ENCODE measurements at places on chromosomes 7 and 10.

GRCh38 chr7:77327932-77328628 lies 88.1 kb downstream of the GSAP start:
- DNase-seq: peak; percentile 76

DNA sequence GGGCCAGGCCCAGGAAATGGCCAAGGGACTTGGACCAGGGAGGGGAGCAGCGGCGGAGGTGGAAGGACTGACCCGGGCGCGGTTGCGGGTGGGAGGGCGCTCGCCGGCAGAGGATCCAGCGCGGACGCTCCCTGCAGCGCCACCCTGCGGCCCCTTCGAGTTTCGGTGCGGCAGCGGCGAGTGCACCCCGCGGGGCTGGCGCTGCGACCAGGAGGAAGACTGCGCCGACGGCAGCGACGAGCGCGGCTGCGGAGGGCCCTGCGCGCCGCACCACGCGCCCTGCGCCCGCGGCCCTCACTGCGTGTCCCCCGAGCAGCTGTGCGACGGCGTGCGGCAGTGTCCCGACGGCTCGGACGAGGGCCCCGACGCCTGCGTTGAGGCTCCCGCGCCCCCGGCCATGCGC lies 16.8 kb upstream of the ZNF467 start:
- no peak for DNase-seq

DNA sequence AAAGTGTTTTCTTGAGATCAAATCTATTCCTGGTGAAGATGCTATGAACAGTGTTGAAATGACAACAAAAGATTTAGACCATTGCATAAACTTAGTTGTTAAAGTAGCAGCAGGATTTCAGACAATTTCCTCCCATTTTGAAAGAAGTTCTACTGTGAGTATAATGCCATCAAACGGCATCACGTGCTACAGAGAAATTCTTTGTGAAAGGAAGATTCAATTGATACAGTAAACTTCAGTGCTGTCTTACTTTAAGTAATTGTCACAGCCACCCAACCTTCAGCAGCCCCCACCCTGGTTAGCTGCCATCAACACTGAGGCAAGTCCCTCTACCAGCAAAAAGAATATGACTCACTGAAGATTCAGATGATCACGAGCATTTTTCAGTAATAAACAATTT lies 115.2 kb downstream of the TES start:
- no peak for DNase-seq

GRCh38 chr10:30853066-30853465 lies 178.6 kb downstream of the ZNF438 start:
- DNase-seq: no peak

DNA sequence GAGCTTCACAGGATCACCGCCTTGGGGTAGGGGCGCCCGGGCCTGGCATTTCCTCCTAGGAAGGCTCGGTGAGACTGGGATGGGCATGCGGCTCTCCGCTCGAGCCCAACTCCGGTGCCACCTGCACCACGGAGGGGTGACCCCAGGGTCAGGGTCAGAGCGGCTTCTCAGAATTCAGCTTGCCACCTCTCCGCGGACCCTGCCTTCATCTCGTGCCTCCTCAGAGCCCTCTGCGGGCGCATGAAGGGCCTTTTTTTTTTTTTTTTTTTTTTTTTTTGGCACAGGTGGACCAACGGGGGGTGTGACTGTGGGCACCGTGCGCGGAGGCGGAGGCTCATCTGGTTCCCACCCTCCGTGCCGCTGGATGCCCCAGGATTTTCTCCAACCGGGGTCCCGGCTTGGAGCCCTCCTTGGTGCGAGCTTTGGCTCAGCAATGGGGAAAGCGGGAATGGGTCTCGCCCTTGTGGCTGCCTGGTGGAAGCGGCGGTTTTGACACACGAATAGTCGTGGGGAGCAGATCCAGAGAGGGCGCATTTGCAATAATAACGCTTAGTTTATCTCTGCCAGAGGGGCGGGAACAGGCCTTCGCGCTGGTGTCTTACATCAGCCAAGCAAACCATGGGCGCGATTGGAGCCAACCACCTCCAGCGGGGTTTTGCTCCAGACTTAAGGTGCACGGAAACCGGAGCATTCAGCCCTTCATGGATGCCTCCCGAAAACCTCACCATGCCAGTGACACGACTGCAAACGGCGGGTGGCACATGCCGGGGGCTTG lies 5.0 kb upstream of the TNRC18 start:
- DNase-seq: peak; percentile 36

- DNase-seq: no peak
Measured at GRCh38 chr7:108408296-108408991, 47.8 kb downstream of the NRCAM start.

DNA sequence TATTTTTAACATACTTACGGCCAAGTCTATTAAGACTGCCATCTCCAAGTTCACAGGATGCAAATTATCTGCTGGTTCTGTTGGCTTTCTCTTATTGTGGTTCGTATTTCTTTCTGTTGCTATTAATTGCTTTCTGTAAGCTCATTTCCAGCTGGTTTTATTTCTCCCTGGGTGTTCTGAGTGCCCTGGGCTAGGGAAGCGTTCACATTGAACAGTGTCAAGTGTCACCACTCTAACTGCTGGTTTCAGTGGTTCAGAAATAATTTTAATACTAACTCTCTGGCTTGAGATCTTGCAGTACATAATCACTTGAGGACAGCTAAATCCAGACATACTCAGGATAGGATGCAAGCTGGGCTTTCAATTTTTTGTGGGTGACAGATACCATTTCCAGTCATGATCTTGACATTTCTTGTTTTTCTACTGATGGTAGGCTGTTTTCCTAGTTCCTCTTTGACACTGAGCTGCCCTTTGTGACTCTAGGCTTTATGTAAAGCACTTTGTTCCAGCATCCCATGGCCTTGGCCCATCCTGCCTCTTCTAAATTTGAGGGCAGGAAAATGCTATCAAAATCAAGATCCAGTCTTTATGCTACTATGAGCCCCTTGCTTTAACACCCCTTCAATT lies 117.6 kb downstream of the SNX13 start:
- no peak for DNase-seq

- no peak for DNase-seq
Measured at GRCh38 chr7:2855386-2855785, 11.3 kb upstream of the GNA12 start.

GRCh38 chr10:112938808-112939482 lies 11.1 kb upstream of the TCF7L2 start:
- no peak for DNase-seq

- no peak for DNase-seq
Measured at GRCh38 chr10:35579116-35579515, 26.0 kb upstream of the GJD4 start.

- no peak for DNase-seq
Measured at GRCh38 chr10:10385831-10386230, 631.8 kb upstream of the CELF2 start.

- no peak for DNase-seq
Measured at GRCh38 chr10:116704926-116705325, 37.4 kb downstream of the HSPA12A start.

DNA sequence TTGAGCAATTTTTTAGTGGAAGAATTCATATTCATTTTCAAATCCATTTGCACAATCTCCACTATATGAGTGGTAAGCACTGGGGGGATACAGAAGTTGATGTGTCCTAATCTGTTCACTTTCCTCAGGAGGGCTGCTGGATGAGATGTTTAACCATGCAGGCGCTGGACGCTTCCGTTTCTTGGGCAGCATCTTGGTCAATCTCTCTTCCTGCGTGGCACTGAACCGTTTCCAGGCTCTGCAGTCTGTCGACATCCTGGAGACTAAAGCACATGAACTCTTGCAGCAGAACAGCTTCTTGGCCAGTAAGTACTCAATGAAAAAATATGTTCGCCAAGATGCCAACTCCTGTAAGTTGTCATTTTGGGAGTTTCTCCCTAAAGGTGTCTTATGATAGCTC lies 179.3 kb downstream of the ABCA13 start:
- peak; percentile 54 for DNase-seq

DNA sequence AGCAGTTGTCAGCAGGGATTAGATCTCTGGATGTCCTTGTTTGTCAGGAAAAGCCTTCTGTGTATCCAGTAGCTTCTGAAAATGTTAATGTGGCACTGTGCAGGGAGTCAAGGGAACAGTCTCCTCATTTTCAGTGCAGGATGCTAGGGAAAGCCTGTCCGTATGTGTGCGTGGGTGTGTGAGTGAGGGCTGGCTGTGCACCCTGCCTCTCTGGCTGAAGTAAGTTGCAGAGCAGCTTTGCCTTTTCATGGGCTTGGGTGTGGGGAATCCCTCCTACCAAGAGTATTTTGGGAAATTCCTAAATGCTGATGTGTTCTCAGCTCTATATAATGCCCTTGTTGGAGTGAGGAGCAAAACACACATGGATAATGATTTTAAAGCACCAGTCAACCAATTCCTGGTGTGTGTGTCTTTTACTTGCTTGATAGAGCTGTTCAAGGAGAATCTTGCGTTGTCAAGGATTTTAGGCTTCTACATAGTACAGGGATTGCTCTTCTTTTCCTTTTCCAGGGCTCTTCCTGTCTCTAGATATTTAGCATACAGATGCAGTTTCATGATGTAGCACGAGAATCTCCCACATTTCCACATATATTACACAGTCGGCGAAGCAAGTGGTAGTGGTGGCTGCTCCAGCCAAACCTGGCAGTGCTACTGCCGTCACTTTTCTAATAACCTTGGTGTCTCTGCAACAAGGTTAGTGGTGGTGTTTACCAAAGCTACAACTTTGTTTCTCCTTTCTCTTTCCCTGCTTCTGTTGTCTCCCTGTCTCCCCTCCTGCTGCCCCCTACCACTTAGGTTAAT lies 92.8 kb downstream of the MCU start:
- no peak for DNase-seq

DNA sequence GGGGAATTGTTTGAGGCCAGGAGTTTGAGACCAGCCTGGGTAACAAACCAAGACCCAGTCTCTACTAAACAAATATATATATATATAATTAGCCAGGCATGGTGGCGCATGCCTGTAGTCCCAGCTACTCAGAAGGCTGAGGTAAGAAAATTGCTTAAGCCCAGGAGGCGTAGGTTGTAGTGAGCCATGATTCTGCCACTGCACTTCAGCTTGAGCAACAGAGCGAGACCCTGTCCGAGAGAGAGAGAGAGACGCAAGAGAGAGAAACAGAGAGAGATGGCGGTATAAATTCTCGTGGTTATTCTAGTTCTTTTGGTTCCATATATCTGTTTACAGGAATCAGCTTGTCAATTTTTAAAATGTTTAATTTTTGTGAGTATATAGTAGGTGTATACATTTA lies 94.0 kb downstream of the TBXAS1 start:
- no peak for DNase-seq

- DNase-seq: no peak
Measured at GRCh38 chr10:93261961-93262610, 188.4 kb downstream of the CYP26A1 start.

DNA sequence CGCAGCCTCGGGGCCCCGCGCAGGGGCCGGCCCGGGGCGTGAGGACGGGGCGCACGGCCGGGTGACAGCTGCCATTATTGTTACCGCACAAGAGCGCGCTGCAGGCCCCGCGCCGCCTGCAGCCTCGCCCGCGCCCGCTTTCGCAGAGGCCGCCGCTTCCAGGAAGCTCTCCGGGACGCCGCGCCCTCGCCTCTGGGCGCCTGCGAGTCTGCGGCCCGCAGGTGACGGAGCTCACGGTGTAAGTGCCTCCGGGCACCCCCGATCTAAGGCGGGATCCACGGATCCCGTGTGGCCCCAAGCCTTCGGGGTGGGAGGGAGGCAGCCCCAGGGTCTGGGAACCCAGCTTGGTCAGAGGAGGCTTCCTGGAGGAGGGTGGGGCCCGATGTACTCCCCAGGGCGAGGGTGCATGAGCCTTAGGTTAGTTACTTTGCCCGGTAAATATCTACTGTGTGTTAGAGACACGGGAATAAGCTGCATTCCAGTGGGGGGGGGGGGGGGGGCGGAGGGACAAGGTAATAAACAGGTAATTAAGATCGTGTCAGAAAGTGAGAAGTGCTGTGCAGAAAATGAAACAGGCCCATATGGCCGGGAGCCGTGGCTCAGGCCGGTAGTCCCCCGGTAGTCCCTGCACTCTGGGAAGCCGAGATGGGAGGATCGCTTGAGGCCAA lies 638 bp downstream of the IQCE start:
- no peak for DNase-seq

DNA sequence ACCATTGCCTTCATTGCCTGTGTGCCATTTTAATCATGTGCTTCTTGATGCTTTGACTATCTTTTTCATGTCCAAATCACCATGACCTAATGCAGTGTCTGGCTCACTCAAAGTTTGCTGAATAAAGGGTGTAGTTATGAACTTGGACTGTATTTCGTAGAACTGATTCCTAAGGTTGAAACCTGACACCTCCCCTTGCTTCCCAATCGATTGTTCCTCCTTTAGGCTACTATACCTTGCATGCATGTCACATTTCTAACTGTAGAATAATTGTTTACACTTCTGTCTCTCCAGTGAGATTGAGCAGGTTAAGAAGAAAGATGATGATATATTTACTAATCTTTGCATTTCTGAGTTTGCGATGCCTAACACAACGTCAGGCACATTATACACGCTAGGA lies 41.0 kb upstream of the CDK1 start:
- DNase-seq: no peak

- DNase-seq: no peak
Measured at GRCh38 chr7:127897704-127898454, 133.4 kb downstream of the LRRC4 start.

- no peak for DNase-seq
Measured at GRCh38 chr7:521221-522070, 1.8 kb upstream of the PDGFA start.

GRCh38 chr10:85407088-85407487 lies 959.5 kb downstream of the GRID1 start:
- DNase-seq: no peak

DNA sequence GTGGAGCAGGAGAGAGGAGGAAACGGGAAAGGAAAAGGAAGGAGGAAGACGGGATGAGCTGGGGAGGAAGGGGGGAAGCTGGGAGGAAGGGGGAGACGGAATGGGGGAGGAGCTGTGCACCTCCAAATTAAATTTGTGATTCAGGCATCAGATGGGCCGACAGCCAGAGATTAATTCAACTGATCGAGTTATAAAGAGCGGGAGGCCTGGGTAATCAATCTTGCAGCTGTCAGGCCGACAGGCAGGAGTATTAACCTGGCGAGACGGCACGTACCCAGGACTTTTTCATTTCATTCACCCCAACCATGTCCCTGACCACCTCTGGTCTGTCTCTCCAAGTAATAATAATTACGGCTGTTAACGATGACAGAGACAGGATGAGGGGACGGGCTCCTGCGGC lies 26.2 kb downstream of the KAZALD1 start:
- no peak for DNase-seq

- no peak for DNase-seq
Measured at GRCh38 chr7:156903232-156903909, 10.4 kb upstream of the LMBR1 start.

- no peak for DNase-seq
Measured at GRCh38 chr10:14623931-14624330, 150.8 kb downstream of the FAM107B start.
